ENCODE measurements at places on chromosomes 13 and 19.

GRCh38 chr19:38229585-38230073 is 5.6 kb upstream of the DPF1 start:
- peak; percentile 68 for DNase-seq

- DNase-seq = no peak
These were observed 598.6 kb upstream of the PCDH20 start for GRCh38 chr13:62014299-62014698.

GRCh38 chr19:55384131-55384919 is at the start of gene TMEM238:
Gene TMEM238 (minus strand): TSS chr19:55384292. CDS start chr19:55384259, 33 bp downstream.
- DNase-seq = peak; percentile 61

DNA sequence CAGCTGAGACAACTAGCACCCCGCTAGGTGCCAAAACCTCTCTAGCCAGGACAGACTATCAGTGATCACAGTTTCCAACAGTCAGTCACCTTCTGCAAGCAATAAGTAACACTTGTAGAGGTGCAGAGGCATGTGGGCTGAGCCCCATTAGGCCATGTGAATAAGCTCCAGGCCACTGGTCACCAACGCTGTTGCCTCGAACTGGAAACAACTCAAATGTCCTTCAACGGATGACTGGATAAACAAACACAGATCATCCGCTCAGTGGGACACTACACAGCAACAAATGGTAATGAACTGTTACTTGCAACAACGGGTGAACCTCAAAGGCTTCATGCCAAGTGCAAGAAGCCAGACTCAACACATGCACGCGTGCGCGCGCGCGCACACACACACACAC is 27.5 kb upstream of the TMEM160 start:
- DNase-seq = no peak

GRCh38 chr19:39705578-39706188 is 1.4 kb downstream of the LGALS14 start:
- DNase-seq = no peak

DNA sequence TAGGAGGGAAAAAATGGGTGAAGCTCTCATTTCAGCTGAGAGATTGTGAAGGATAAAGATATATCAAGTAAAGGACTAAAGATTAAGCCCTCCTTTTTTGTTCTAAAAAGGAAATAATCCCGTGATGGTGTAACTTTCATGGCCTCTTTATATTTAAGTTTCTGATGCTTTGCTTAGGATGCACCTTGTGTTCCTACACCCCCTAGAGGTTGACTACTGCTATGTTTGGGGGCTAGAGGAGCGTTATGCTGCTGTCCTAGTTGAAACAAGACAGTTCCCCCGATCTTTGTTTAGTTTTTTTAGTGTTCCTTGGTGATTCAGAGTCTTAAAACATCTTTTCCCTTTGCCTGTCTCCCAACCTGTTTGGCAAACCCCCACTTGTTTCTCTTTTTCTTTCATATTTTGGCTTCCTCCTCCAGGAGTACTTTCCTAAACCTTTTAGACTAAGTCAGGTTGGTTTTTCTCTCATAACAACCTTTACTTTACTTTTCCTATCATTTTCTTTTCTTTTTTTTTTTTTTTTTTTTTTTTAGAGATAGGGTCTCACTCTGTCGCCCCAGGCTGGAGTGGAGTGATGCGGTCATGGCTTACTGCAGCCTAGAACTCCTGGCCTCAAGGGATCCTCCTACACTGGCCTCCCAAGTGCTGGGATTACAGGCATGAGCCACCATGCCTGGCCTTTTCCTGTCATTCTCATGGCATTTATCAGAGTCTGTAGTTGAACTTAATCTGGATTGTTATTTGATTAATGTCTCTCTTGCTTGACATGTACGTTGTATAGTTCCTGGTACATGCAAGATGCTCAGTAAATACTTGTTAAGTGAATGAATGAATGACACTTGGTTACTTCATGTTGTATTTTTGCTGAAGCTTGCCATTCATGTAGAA is 2.8 kb downstream of the UBA2 start:
- DNase-seq = peak; percentile 9

DNA sequence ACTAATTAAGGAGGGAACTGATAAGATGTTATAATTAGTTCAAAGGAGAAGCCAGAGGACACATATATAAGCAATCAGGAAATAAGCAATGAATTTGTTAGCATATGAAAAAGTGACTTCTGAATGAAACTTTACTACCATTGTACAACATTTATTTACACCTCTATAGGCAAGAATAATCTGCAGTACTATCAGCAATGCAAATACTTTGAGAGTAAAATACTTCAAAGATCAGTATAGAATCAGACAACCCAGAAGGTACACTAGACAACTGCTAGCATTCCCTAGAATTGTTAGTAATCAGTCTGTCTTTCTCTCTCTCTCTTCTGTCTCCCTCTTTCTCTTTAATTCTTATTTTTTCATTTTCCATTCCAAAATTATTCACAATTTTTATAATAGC is 196.8 kb upstream of the ATXN8OS start:
- no peak for DNase-seq

- DNase-seq = no peak
These were observed 1.4 kb upstream of the C2CD4C start for GRCh38 chr19:410243-410781.

DNA sequence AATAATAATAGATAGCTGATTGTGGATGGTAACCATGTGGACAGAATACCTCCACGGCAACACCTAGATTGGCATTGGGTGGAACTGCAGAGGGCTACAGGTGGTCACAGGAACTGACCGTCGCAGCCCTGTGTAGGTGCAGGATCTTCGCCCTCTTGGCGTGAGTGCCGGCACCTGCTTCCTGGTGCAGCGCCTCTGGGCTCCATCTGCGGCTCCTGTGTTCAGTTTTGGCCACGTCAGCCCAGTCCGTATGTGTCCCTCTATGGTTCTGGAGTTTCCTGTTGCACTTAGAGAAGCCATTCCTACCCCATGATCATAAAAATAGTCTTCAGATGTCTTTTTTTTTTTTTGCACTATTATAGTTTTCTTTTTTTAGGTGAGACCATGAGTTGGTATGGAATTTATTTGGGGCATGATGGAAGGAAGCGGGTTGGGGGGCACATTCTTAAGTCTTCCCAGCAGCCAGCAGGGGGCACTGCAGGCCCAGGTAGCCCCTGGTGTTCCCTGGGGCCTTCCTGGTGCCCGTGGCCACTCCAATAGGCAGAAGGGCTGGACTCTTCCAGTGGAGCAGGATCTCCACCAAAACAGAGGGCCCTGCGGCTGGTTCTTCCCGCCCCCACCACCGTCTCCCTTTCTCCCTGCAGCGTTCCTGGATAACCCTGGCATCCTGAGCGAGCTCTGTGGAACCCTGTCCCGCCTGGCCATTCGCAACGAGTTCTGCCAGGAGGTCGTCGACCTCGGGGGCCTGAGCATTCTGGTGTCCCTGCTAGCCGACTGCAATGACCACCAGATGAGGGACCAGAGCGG is 10.1 kb upstream of the SLC25A42 start:
- DNase-seq = peak; percentile 62

- DNase-seq = peak; percentile 36
These were observed 2.1 kb downstream of the ZNF575 start for GRCh38 chr19:43534816-43535761.

- no peak for DNase-seq
These were observed 33.2 kb downstream of the RASA3 start for GRCh38 chr13:114099191-114099590.

DNA sequence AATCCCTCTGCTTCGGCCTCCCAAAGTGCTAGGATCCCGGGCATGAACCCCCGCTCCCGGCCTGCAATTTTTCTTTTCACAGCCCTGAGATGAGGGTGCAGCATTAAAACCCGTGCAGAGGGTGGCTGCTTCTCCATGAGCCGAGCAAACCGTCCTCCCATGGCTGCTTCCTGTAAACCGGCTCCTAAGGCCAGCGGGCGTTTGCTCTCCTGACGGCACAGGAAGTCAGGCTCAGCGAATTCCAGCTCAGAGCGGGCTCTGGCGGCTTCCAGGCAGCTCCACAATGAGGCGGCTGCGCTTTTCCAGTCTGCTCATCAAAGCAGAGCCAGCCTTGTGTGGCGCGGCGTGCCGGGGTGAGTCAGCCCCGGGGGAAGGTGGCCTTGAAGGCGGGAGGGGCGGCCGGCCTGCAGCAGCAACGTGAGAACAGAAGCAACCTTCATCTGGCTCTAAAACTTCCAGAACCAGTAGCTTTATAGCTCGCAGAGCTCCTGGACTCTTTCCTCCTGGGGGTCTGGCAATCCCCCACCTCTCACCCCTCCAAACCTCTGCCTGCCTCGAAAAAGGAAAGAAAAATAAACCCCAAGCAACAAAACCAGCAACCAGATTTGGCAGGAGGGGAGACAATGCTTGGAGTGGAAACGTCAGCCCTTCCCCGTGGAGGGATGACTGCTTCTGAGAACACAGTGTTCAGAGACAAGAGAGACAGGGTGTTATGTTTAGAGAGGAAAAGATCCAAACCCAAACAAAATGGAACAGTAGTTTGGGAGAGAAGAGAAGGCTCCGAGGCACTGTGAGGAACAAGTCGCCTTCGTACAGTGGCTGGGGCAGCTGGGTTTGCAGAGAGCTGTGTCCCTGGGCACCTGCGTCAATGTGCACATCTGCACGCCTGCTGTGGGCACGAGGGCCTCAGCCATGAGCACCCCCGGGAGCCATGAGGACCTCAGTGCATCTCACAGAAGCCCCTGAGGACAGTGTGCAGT is 67.8 kb downstream of the GADD45B start:
- peak; percentile 77 for DNase-seq

DNA sequence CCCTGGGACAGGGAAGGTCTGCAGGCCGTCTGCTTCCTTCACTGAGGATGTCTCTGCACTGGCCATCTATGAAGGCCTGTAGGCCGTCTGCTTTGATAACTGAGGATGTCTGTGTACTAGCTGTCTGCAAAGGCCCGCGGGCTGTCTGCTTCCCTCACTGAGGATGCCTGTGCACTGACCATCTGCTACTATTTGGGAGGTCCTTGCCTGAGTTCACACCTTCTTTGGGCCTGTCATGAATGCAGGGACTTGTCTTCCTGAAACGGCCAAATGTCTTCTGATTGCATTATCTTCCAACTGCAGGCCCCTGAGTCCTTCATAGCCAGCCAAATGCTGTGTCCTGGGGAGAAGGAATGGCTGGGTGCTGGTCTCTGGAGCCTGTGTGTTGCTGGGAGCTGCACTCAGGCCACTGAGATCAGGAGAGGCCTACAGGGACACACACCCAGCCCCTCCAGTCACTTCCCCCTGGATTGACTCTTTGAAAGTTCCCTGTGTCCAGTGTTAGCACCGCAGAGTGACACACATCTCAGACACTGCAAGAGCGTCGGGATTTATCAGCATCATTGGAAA is 72.9 kb downstream of the TEX29 start:
- DNase-seq = no peak

GRCh38 chr13:76503766-76504165 is 382.4 kb downstream of the KCTD12 start:
- no peak for DNase-seq

DNA sequence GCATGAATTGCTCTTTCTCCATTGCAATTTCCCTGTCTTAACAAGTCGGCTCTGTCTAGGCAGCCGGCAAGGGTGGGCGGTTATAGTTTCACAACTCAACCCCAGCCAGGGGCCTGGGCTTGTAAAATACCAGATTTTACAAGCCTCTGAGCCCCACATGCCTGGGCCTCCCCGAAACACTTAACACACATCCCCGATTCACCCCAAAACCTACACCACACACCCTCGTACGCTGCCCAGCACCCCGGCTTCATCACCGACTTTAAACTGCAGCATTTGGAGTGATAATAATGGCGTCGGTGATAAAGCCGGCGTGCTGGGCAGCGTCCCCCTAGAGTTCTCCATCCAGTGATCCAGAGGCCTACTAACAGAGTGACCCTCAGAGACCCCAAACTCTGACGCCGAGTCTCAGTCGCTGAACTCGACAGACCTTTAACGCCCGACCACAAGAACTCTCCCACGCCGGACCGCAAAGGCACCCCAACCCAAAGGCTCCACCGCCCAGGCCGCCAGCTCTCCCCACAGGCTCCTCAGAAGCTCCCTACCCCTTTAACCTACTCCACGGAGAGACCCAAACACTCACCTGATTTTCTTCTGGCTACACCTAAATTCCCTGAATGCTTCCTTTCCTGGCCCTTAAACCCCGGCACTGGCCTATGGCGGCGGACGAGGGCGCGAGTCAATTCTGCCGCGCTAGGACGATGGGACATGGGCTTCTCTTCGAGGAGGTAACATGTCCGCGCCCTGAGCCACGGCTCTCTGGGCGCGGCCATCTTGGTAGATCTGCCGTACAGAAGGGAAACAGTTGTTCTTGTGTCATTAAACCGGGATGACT is at the start of gene ZNF649:
Gene ZNF649, minus strand, starts transcription at position 687 of the 835 bp plus-strand sequence. CDS start 4,910 bp downstream, outside the sequence.
- peak; percentile 82 for DNase-seq

GRCh38 chr13:24574847-24575246 is 62.3 kb upstream of the PARP4 start:
- DNase-seq = no peak

GRCh38 chr13:79673310-79673992 is 192.5 kb downstream of the NDFIP2 start:
- no peak for DNase-seq

DNA sequence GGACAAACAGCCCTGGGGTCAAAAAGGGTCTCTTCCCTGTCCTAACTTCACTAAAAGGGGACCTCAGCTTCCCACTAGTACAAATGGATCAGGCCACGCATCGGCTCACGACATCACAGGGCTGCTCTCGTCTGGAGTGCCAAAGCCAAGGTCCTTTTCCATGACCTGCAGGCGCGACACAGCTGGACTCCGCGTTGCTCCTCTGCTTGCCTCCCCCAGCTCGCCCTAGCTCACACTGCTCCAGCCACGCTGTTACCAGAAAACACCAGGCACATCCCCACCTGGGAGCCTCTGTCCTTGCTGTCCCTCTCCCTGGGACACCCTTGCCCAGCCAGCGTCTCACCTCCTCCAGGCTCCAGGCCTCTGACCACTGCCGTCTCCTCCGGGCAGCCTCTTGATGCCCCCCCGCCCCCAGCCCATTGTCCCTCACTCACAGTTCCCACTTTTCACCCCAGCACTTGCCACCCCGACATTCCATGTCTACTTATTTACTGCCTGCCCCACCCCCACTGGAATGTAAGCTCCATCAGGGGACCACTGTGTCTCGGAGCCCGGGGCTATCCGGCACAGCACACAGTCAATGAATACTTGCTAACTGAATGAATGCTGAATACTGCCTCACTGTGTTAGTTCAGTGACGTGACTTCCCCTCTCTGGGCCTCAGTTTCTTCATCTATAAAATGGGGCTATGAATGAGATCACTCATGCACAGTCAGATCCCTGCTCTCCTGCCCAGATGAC is 20.7 kb downstream of the AKT2 start:
- no peak for DNase-seq

DNA sequence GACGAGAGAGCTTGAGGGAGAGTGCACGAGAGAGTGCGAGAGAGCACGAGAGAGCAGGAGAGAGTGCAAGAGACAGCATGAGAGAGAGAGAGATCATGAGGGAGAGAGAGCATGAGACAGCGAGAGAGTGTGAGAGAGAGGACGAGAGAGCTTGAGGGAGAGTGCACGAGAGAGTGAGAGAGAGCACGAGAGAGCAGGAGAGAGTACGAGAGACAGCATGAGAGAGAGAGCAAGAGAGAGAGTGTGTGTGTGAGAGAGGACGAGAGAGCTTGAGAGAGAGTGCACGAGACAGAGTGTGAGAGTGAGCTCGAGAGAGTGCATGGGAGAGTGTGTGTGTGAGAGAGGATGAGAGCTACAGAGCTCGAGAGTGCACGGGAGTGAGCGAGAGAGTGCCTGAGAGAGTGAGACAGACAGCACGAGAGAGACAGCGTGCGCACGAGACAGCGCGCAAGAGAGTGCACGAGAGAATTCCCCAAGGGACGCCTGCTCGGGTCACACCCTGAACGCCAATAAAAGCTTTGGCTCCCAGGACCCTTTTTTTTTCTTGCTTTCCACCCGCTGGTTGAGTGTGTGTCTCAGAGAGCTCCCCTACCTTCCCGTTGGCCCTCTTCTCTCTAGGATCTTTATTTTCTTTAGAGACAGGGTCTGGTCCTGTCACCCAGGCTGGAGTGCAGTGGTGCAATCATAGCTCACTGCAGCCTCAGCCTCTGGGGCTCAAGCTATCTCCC is 3.7 kb downstream of the CD70 start:
- no peak for DNase-seq

GRCh38 chr13:75410207-75410606 is 71.8 kb downstream of the TBC1D4 start:
- no peak for DNase-seq
